ENCODE measurements at places on chromosomes 7 and 10.

DNA sequence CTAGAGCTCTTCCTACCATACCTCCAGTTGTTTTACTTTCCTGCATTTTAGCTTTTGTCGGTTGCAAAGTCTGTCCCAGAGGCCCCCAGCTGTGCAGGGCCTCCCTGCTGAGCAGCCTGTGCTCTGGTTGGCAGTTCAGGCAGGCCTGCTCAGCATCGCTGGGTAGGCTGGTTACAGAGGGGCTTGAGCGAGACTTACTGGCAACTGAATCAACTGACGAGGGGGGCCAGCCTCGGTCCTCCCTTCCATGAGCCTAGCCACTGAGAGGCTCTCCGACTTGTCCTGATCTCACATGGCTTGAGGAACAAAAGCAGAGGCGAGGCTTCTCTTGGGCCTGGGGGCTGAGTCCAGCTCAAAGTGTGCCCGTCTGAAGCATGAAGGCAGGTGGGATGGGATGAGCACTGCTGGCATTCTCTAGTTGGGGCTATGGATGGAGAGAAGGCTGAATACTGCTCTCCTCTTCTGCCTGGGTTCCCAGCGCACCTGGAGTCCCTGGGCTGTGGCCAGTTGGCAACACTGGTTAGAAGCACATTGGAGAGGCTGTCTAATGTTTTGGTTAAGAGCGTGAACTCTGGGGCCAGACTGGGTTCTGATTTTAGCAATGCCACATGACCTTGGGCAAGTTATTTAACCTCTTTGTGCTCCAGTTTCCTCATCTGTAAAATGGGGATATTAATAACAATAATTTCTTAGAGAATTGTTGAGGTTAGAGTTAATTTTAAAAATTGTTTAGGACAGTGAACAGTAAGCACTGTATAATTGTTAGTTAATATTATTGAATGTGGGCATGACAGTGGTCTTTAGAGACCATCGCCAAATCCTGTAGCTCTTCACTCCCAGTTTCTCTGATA, 6.9 kb upstream of the SFRP5 start:
- no peak for DNase-seq

- no peak for DNase-seq
Measured at GRCh38 chr10:4241724-4242345, 456.8 kb upstream of the KLF6 start.

DNA sequence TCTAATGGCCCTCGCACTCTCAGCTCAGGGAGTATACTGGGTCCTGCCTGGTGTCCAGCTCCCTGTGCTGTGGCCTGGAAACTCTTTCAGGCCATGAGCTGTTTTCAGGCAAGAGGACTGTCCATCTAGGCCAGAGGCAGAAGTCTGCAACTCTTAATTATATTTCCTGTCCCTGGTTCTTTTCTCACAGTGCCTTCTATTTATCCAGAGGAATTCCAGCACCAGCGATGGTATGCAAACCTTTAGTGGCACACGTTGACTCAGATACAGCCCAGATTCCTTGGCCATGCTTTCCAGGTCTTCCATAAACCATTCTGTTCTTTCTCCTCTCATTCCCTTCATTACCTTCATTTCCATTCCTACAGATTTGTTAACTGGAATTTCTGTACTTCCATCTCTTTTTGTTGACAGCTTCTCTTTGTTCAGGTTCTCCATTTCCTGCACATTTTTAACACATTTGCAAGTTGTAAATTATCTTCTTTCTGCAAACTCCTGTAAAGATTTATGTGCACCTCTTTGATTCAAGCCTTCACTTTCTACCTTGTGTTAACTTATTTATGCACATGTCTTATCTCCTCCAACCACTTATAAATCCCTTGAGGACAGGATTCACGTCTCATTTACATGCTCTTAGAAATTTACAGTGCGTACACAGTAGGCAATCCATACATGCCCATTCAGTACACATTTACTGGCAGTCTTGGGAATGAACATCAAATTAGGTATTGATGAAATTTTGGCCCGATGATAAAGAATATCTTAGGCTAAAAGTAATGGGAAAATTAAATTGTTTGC, 172.1 kb downstream of the CELF2 start:
- DNase-seq, result no peak

GRCh38 chr10:31912898-31913850, 15.5 kb downstream of the ARHGAP12 start:
- DNase-seq, result no peak

- DNase-seq, result no peak
Measured at GRCh38 chr7:42611961-42612360, 299.9 kb downstream of the C7orf25 start.

DNA sequence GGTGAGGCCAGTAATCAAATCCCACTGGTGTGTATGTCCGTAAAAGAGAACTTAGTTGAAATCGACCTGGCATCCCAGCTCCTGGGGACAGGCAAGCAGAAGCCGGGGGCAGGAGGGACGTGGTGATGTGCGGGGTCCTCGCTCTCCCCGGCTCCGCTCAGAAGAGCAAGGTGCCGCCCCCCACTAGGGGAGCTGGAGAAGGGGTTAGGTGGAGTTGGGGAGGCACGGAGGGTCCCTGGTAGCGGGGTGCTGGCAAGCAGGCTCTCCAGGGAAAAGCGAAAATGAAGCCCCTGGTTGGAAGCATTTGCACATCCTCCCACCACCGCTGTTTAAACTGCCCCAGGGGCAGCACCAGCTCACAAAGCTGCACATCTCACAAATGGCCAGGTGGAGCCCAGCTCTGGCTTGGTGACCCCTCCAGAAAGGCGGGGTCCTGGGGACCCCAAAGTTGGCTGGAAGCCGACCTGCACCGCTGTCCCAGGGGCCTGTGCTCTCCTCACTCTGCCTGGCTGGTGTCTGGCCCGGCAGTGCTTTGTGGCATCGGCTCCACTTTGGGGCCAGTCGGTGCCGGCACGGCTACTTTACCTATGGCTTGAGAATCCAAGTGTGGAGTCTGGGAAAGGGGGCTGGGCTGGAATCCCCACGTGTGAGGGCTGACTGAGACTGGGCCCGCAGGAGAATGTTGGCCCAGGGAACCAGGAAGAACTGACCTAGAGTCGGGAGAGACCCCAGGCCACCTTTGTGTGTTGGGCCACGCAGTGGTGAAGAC, 2.9 kb upstream of the CFAP46 start:
- no peak for DNase-seq

DNA sequence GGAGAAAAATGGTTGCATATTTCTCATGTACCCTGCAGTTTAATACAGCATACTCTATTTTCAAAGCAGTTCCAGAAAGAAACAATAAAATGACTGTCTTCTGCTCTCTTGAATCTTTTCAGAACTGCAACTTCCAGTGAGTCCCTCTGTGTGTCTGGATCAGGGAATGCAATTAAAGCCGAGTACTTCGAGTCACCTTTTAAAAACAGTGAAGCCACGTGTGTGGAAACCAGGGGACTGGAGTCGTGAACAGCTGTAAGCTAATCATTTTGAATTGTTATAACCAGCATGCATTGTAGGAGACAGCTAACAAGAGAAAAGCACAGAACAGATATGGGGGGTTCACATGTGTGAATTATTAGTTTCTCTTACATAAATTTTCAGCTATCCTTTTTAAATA, 109.1 kb downstream of the CPED1 start:
- no peak for DNase-seq

DNA sequence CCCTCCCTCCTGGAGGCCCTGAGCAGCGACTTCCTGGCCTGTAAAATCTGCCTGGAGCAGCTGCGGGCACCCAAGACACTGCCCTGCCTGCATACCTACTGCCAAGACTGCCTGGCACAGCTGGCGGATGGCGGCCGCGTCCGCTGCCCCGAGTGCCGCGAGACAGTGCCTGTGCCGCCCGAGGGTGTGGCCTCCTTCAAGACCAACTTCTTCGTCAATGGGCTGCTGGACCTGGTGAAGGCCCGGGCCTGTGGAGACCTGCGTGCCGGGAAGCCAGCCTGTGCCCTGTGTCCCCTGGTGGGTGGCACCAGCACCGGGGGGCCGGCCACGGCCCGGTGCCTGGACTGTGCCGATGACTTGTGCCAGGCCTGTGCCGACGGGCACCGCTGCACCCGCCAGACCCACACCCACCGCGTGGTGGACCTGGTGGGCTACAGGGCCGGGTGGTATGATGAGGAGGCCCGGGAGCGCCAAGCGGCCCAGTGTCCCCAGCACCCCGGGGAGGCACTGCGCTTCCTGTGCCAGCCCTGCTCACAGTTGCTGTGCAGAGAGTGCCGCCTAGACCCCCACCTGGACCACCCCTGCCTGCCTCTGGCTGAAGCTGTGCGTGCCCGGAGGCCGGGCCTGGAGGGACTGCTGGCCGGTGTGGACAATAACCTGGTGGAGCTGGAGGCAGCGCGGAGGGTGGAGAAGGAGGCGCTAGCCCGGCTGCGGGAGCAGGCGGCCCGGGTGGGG, 2.2 kb downstream of the TRIM56 start:
- DNase-seq, result no peak

- no peak for DNase-seq
Measured at GRCh38 chr10:99424656-99425055, 5.8 kb downstream of the GOT1 start.

- no peak for DNase-seq
Measured at GRCh38 chr7:44196450-44196872, 4.3 kb upstream of the YKT6 start.

DNA sequence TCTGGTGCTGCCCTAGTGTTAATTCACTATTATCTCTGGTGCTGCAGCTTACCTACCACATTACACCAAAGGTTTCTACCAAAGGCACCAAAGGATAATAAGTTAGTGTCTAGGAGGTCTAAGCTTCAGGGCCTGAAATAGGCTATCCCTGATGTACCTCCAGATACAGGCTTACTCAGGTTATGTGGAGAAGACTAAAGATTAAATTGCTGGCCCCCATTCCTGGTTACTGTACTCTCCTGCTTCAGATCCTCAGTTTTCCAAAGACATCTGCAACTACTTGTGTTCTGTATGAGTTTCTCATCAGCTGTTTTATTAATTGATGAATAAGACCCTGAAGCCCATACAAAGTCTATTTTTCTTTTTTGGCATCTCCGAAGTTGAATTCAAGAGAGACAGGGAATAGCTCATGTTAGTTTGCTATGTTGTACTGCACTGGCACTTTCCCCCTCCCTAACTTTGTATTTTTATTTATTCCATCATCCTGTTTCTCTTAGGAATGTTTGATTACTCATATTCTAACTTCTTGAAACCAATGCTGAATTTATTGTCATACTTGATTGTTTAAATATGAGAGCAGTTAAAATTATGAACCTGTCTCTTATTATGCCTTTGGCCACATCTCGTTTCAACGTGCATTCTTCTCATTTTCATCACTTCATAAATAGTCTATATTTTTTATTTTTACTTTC, 85.9 kb downstream of the PON1 start:
- DNase-seq, result no peak

DNA sequence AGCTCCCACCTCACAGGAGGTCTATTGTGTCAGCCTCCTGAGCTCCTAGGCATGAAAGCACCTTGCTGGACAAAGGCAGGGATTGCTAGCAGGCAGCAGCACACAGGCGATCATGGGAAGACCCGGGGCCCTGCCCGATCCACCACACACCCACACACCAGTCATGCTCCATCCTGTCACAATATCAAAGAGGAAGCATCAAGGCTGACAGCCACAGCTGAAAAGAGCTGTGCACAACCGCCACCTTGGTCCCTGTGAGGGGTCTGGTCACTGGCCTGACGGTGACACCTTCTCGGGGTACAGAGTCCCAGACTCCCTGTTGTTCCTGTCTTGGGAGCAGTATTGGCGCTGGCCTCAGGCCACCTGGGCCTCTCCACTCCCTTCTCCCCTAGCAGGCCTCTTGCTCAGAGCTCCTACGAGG, 89.7 kb upstream of the RET start:
- no peak for DNase-seq

GRCh38 chr7:66088861-66089838, 13.5 kb downstream of the ASL start:
- no peak for DNase-seq

DNA sequence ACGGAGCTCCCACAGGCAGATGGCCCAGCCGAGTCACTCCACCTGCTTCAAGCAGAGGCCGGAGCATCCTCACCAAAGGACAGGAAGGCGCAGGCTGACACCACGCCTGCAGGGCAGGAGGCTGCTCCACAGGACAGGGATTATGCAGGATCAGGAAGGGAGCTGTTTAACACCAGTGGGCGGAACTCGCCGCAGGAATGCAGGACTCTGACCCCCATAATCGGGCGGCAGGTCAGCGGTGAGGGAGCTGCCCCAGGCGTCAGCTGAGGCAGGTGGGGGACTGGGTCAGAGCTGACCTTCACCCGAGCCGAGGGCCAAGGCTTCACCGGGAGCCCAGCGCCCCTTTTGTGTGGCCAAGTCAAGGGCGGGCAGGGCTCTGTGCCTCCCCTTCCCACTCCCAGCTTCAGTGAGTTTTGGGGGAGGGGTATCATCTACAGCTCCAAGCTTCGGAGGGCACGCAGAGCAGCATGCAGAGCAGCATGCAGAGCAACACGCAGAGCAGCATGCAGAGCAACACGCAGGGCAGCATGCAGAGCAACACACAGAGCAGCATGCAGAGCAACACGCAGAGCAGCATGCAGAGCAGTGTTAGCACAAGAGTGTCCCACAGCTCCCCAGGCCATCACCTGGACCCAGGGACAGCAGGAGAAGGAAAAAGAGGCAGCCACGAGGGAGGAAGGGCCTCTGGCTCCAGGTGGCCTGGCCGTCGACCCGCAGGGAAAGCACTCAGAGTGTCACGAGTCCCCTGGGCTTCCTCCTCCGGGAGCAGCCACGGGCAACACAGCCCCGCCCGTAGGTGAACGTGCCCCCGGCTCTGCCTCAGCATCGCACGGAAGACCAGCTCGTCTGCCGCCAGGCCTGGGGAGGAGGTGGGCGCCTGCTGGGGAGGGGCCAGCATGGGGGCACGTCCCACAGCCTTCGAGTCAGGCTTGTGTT, 151.7 kb upstream of the PPP2R2D start:
- DNase-seq, result no peak

GRCh38 chr10:18217577-18217976, 77.4 kb downstream of the CACNB2 start:
- no peak for DNase-seq

DNA sequence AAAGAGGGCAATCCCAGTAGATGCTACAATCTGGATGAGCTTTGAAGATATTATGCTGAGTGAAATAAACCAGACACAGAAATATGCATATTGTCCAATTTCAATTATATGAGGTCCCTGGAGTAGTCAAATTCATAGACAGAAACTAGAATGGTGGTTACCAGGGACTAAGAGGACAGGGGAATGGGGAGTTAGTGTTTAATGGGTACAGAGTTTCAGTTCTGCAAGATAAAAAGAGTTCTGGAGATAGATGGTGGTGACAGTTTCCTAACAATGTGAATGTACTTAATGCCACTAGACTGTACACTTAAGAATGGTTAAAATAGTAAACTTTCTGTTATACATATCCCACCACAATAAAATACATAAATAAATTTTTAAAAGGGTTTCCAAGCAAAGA, 236.6 kb downstream of the ELMO1 start:
- no peak for DNase-seq

DNA sequence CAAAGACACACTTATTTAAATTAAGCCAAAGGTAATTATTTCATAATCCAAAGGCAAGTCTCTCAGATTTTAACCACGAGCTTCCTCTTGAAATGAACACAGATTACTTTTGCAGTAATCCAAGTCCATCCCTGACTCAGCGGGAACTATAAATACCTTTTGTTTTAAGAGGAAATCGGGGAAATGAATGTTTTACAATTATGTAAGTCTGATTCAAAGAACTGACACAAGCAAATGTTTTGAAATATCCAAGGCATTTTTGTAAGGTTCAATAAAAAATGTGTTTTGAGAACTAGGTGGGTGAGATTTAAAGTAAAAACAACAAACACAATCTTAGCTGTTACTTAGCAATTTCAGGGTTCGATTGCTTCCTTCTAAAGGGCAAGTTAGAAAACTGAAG, 179.8 kb upstream of the ASAH2 start:
- no peak for DNase-seq

GRCh38 chr7:78967046-78967445, 486.4 kb downstream of the MAGI2 start:
- no peak for DNase-seq
